ENCODE measurements at places on chromosomes 1 and 21.
A peak's percentile ranks its signal among the peaks of the same experiment; 100 is the strongest.

DNA sequence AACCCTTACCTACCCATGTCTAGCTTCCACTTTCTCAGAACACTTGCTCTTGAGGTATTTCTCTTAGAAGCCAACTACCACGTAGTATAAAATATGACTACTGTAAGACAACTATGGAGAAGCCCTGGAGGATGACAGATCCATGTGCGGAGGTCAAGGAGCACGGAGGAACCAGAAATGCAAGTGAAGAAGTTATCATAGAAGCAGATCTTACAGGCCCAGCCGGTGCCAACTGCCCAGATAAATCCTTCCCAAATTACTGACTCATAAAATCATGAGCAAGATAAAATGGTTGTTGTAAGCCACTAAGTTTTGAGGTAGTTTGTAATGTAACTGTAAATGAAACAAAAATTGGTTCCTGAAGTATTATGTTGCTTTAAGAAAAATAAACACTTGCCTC, 12.6 kb downstream of the GTF2B start:
- H3K27me3 ChIP-seq = no peaks in the 10 kb centered on the region
- no peaks in the 10 kb centered on the region for H3K4me1 ChIP-seq
- no peak overlapping the region for H3K4me3 ChIP-seq

DNA sequence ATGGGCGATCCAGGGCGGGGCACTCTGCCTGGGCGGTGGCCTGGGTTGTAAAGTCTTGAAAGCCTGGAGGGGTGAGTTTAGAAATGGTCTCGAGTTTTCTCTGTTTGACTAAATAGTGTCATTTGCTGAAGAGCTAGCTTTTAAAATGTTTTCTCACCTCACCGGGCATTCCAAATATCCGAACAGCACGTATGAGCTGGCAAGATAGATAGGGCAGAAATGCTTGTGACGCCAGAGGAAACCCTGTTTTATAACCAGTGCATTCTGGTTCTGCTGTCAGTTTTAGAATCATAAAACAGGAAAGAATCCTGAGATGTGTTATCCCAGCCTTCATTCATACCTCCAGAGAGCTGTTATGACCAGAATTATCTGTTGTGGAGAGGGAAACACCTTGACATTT, 725 bp downstream of the RTCA start:
- H3K4me3 ChIP-seq = peak overlapping the region; percentile 100
- peaks cover 8% of the 10 kb centered on the region for H3K4me1 ChIP-seq
- no peaks in the 10 kb centered on the region for H3K27me3 ChIP-seq
- DNase-seq = no peak

GRCh38 chr1:200302921-200303290, 106.9 kb downstream of the ZNF281 start:
- peaks cover 13% of the 10 kb centered on the region for H3K4me1 ChIP-seq
- H3K27me3 ChIP-seq = peaks cover 15% of the 10 kb centered on the region
- peak overlapping the region; percentile 35 for H3K4me3 ChIP-seq
- H3K36me3 ChIP-seq = no peaks in the 10 kb centered on the region
- DNase-seq = peak; percentile 81
- no peak overlapping the region for H3K27ac ChIP-seq

GRCh38 chr1:7811476-7811875, 27.4 kb downstream of the PER3 start:
- H3K27me3 ChIP-seq = no peaks in the 10 kb centered on the region
- no peaks in the 10 kb centered on the region for H3K4me1 ChIP-seq
- H3K27ac ChIP-seq = no peak overlapping the region

GRCh38 chr21:45542667-45543370, 579 bp upstream of the SLC19A1 start:
- peak overlapping the region; percentile 21 for H3K4me3 ChIP-seq
- no peak overlapping the region for H3K27ac ChIP-seq
- DNase-seq = no peak
- H3K36me3 ChIP-seq = peaks cover 34% of the 10 kb centered on the region
- H3K4me1 ChIP-seq = peaks cover 37% of the 10 kb centered on the region
- no peaks in the 10 kb centered on the region for H3K27me3 ChIP-seq

DNA sequence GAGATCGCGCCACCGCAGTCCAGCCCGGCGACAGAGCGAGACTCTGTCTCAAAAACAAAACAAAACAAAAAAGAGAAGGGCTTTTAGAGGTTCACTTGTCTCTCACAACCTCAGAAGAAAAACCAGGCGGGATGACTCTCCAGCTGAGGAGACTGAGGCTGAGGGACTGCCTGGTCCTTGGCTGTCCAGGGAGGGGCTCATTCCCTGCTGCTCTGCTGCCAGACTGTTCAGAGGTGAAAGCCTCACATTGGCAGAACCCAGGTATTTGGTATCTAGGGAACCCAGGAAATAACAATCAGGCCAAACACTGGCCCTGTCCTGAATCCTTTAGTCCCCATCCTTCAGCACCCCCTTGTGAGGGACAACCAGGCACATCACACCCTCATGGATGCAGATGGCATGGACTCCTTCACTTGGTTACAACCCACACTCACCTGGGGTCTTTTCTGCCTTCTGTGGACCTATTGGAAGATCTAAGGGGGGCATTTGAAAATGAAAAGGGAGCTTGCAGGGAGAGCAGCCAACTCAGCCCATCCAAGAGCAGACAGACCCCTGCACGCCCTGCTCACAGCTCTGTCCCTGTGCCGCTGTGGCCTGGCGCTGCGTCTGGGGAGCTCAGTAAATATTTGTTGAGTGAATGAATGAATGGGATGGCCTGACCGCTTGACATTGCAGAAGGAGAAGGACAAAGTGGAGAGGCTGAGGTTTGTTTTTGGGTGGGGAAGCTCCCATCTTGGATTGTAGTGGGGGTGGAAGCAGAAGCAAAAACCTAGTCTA, 33.4 kb downstream of the CD247 start:
- no peak overlapping the region for H3K4me3 ChIP-seq
- H3K27ac ChIP-seq = no peak overlapping the region
- no peaks in the 10 kb centered on the region for H3K27me3 ChIP-seq
- H3K4me1 ChIP-seq = peaks cover 9% of the 10 kb centered on the region
- no peaks in the 10 kb centered on the region for H3K36me3 ChIP-seq
- DNase-seq = no peak

DNA sequence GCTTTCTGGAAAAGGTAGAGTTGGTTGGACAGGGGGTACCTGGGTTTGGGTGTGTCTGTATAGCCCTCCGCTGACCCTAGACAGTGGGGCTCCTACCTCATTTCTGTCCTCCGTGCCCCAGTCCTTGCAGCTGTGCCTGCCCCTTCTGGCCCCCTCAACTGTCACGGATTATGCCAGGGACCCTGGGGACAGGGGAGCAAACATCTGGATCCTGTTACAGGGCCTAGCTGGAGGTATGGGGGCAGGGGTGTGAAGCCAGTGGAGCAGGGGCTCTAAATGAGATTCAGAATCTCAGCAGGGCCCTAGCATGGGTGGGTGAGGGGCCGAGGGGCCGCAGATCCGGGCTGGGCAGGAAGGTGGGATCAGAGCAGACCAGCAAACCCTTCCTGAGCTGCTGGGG, 81.0 kb downstream of the TAS1R2 start:
- H3K27me3 ChIP-seq = peaks cover 2% of the 10 kb centered on the region
- H3K4me1 ChIP-seq = no peaks in the 10 kb centered on the region
- no peak overlapping the region for H3K27ac ChIP-seq
- no peak overlapping the region for H3K4me3 ChIP-seq
- H3K36me3 ChIP-seq = no peaks in the 10 kb centered on the region

DNA sequence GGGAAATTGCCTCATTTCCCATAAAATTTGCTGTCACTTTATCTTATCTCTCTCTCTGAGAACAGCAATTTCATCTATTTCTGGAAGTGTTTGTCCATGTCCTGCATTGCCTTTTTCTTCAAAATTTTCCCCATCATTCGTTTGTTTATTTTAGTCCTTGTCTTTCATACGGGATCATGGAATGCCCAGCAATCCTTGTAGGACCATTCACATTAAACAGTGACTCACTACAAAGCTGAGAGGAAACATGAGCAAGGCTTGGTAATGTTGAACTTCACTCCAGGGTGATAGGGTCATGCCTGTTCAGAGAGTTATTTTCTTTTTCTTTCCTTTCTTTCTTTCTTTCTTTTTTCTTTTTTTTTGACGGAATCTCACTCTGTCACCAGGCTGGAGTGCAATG, 32.2 kb upstream of the HNRNPU start:
- no peaks in the 10 kb centered on the region for H3K4me1 ChIP-seq
- H3K4me3 ChIP-seq = no peak overlapping the region
- no peak for DNase-seq

All from spinal cord (tissue), 10 donors.